Kidney (tissue), 22 donors: ENCODE measurements at places on chromosomes 5 and 9. TPM values are rescaled to one million over a fixed set of nuclear protein-coding genes. Genes with fewer than 3 reads are reported as not detected.

ZNF474 gene
- total RNA-seq = 0.38 TPM

COL23A1 gene
- total RNA-seq = 8.7 TPM

GRCh38 chr9:76038431-76038830 is 148.0 kb downstream of the PCSK5 start:
- H3K4me3 ChIP-seq = no peak overlapping the region
- no peaks in the 10 kb centered on the region for H3K4me1 ChIP-seq
- H3K27ac ChIP-seq = no peak overlapping the region
- no peaks in the 10 kb centered on the region for H3K27me3 ChIP-seq
- H3K36me3 ChIP-seq = peaks cover 2% of the 10 kb centered on the region

DNA sequence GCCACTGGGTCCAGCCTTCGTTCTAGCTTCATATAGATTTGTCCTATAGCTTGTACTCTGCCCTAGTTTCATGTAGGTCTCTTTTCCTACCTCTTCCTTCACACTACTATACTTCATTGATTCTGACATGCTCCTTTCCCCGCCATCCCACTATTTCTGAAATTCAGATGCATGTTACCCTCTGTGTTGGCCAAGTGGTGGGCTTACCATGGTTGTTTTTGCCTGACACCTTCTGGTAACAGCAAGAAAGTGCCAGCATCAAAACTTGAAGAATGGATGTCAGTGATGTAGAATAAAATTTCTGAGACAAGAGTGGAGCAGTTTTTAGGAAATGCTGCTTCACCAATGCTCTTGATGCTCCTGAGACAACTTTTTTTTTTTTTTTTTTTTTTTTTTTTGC is 19.5 kb upstream of the SERINC5 start:
- no peak overlapping the region for H3K27ac ChIP-seq
- no peaks in the 10 kb centered on the region for H3K4me1 ChIP-seq
- no peaks in the 10 kb centered on the region for H3K36me3 ChIP-seq

GRCh38 chr9:16030528-16031185 is 477.8 kb downstream of the CCDC171 start:
- no peaks in the 10 kb centered on the region for H3K36me3 ChIP-seq
- DNase-seq = no peak
- no peak overlapping the region for H3K4me3 ChIP-seq
- H3K27ac ChIP-seq = no peak overlapping the region

DNA sequence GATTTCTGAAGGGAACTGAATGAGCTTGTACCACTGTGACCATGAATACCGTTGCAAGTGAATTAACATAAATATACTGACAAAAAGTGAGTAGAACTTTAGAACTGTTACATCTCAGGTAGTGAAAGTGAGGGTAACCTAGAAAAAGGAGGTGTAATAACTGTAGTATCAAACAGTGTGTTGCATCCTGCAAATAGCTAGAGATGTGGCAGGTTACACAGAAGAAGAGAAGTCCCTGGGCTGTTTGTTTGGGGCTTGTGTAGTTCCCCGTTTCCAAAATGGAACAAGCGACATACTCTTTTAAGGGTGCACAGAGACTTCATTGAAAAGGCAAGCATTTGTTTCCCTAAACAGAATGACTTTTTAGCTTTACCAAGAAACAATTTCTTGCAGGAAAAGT is 214.8 kb downstream of the NR3C1 start:
- no peaks in the 10 kb centered on the region for H3K27me3 ChIP-seq
- no peak overlapping the region for H3K27ac ChIP-seq
- no peak for DNase-seq
- H3K36me3 ChIP-seq = no peaks in the 10 kb centered on the region
